ENCODE measurements at places on chromosomes 4 and X. TPM values are rescaled to one million over a fixed set of nuclear protein-coding genes. Genes with fewer than 3 reads are reported as not detected.

CSAG2 gene
- not detected for total RNA-seq

NHSL2 gene
- total RNA-seq, result 0.23 TPM

GABRE gene
- 115 TPM for total RNA-seq

SORCS2 gene
- total RNA-seq, result 2.5 TPM

LGI2 gene
- total RNA-seq, result 3.8 TPM

REELD1 gene
- not detected for total RNA-seq

FHIP1A gene
- total RNA-seq, result 66.2 TPM

LONRF3 gene
- 0.27 TPM for total RNA-seq

BMP3 gene
- total RNA-seq, result not detected

CXorf65 gene
- total RNA-seq, result not detected

DCAF8L2 gene
- not detected for total RNA-seq

F8 gene
- 5.8 TPM for total RNA-seq

IQSEC2 gene
- 10.5 TPM for total RNA-seq

XAGE1A gene
- not detected for total RNA-seq

GPRIN3 gene
- 0.83 TPM for total RNA-seq

BTC gene
- total RNA-seq, result 1.8 TPM

SHROOM4 gene
- total RNA-seq, result 8.8 TPM

ETDA gene
- total RNA-seq, result not detected

GAGE12H gene
- total RNA-seq, result not detected

DGAT2L6 gene
- not detected for total RNA-seq

MGAT4D gene
- not detected for total RNA-seq

CXorf58 gene
- 0.95 TPM for total RNA-seq

FGF2 gene
- 6.3 TPM for total RNA-seq

L1CAM gene
- total RNA-seq, result 1.5 TPM

ENOPH1 gene
- total RNA-seq, result 29.9 TPM

ARHGEF6 gene
- total RNA-seq, result 4.7 TPM

AFM gene
- total RNA-seq, result not detected

ZCCHC18 gene
- total RNA-seq, result 0.22 TPM

TMEM33 gene
- total RNA-seq, result 69.0 TPM

CCSER1 gene
- total RNA-seq, result 3.1 TPM

RRH gene
- total RNA-seq, result not detected

HGFAC gene
- total RNA-seq, result not detected

GDPD2 gene
- total RNA-seq, result not detected

TMA16 gene
- total RNA-seq, result 20.9 TPM

OCRL gene
- total RNA-seq, result 13.4 TPM

GAGE12F gene
- not detected for total RNA-seq

STAP1 gene
- total RNA-seq, result not detected

TMEM271 gene
- 0.19 TPM for total RNA-seq

SPINK2 gene
- not detected for total RNA-seq
